ENCODE measurements at places on chromosomes 11 and 22. TPM values are rescaled to one million over a fixed set of nuclear protein-coding genes. Genes with fewer than 3 reads are reported as not detected.

GRCh38 chr22:23684561-23685031 lies 6.2 kb upstream of the RGL4 start:
- no peaks in the 10 kb centered on the region for H3K27me3 ChIP-seq
- no peak overlapping the region for H3K4me3 ChIP-seq
- H3K27ac ChIP-seq = no peak overlapping the region
- no peaks in the 10 kb centered on the region for H3K36me3 ChIP-seq
- no peak for DNase-seq
- H3K4me1 ChIP-seq = no peaks in the 10 kb centered on the region

DNA sequence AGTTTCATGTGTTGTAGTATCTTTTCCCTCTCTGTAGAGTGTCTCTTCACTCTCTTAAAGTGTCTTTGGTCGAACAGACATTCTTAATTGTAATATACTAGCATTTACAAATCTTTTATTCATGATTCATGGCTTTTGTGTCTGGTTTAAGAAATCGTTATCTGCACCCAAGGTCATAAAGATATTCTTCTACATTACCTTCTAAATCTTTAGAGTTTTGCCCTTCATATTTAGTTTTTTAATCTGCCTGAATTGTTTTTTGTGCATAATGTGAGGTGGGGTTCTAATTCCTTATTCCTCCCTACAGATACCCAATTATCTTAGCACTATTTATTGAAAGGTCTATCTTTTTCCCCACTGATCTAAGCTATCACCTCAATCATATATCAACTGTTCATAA lies 9.0 kb upstream of the NNMT start:
- no peaks in the 10 kb centered on the region for H3K4me1 ChIP-seq
- no peak overlapping the region for H3K4me3 ChIP-seq
- no peaks in the 10 kb centered on the region for H3K27me3 ChIP-seq
- no peak for DNase-seq
- H3K36me3 ChIP-seq = no peaks in the 10 kb centered on the region
- H3K27ac ChIP-seq = no peak overlapping the region

- H3K4me3 ChIP-seq = peak overlapping the region; percentile 65
- peaks cover 14% of the 10 kb centered on the region for H3K4me1 ChIP-seq
- peak overlapping the region; percentile 100 for H3K27ac ChIP-seq
- DNase-seq = peak; percentile 49
- no peaks in the 10 kb centered on the region for H3K36me3 ChIP-seq
Observed at GRCh38 chr11:62830904-62831519, 839 bp downstream of the STX5 start.

DNA sequence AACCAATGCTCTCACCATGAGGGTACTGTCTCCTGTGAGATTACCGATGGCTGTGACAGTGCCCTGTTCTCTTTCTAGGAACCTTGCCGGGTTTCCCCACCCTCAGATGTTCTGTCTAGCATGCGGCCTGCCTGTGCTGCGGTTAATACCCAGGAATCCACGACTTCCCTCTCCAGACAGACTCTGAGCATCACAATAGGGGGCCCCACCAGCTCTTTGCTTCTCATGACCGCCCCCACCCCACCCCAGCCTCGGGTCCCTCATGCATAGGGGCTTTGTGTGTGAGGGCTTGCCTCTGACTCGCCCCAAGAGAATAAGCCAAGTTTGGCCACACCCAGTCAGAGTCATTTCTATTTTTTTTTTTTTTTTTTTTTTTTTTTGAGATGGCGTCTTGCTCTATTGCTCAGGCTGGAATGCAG lies 10.3 kb downstream of the PARVG start:
- no peaks in the 10 kb centered on the region for H3K4me1 ChIP-seq
- peak; percentile 23 for DNase-seq
- no peaks in the 10 kb centered on the region for H3K27me3 ChIP-seq
- no peak overlapping the region for H3K4me3 ChIP-seq
- H3K27ac ChIP-seq = no peak overlapping the region
- H3K36me3 ChIP-seq = no peaks in the 10 kb centered on the region

- no peaks in the 10 kb centered on the region for H3K4me1 ChIP-seq
- no peak overlapping the region for H3K4me3 ChIP-seq
- H3K27me3 ChIP-seq = no peaks in the 10 kb centered on the region
Observed at GRCh38 chr11:66418168-66418985, 2.5 kb upstream of the NPAS4 start.

DNA sequence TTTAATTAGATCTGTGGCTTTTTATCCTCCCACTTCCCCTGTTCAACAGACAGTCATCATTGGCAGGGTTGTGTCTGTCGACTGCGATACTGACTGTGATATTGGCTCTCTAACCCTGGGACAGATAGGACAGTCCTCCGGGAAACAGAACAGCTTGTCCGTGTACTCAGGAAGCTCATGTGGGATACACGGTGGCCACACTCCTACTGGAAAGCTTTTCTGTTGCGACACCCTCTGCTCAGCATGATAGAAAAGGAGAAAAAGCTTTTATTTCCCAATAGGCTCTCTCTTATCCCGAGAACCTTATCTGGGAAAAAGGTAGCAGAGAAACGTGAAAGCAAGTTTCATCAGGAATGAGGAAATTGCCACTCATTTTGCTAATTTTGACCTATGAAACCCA lies 60.4 kb upstream of the HSPA8 start:
- H3K36me3 ChIP-seq = no peaks in the 10 kb centered on the region
- no peaks in the 10 kb centered on the region for H3K27me3 ChIP-seq
- DNase-seq = no peak
- no peak overlapping the region for H3K4me3 ChIP-seq
- peaks cover 4% of the 10 kb centered on the region for H3K4me1 ChIP-seq

DNA sequence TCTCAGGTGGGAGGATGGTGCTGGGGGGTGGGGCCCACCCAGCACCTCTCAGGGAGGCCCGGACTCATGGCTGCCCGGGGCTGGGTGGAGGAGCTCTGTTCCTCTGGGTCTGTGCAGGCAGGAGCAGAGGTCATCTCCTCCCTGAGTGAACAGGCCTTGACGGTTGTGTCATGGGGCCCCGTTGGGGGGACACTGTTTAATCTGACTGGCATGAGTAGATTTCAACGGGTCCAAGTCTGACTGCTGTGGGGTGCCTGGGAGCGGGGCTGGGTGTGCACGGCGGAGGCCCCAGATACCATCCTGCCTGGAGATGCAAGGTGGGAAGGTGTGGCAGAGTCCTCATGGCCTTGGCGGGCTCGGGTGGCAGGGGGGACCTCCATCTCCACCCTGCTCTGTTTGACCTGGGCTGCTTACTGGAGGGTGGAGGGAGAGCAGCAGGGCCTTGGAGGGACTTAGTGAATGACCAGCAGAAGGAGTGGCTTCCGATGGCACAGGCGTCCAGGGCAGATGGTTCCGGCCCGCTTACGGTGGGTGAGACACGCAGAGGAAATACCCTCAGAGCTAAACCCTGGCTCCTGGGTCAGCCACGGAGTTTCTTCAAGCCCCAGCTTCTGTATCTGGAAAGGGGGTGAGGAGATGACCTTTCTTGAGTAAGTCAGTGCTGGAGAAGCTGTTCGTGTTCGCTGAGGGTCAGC lies 48.7 kb downstream of the SMIM38 start:
- H3K36me3 ChIP-seq = no peaks in the 10 kb centered on the region
- no peaks in the 10 kb centered on the region for H3K4me1 ChIP-seq
- no peak overlapping the region for H3K4me3 ChIP-seq
- H3K27ac ChIP-seq = no peak overlapping the region
- H3K27me3 ChIP-seq = no peaks in the 10 kb centered on the region

GRCh38 chr11:19218216-19218615 lies 16.4 kb upstream of the CSRP3 start:
- H3K4me3 ChIP-seq = no peak overlapping the region
- no peaks in the 10 kb centered on the region for H3K4me1 ChIP-seq
- no peaks in the 10 kb centered on the region for H3K27me3 ChIP-seq
- DNase-seq = no peak
- H3K27ac ChIP-seq = no peak overlapping the region

DNA sequence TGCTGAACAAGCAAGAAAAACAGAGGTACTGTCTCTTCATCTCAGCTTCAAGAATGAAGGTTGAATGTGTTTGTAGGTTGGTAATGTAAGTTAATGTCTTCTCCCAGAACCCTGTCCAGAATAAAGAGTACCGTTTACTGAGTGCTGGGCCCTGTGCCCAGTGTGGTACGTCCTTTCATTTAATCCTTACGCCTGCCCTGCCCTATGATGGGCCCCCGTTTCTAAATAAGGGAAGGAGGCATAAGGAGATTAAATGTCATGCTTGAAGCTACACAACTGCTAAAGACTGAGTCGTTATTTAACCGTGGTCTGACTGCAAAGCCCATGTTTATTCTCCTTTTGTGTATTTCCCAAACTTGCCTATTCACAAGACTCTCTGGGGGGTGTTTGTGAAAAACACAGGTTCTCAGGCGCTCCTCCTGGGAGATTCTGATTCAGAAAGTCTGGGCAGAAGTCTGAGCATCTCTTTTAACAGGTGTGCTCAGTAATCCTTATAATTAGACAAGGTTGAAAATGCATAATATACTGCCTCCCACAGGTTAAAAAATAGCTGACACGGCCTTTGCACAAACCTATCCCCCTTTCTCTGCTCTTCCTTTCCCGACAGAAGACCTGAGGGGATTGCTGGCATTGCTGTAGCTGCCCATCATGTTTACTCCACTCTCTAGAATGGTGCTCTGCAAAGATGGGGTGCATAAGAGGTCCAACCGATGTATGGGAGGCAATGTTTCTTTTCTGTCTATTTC lies 56.3 kb upstream of the ZBTB44 start:
- no peak for DNase-seq
- H3K27ac ChIP-seq = no peak overlapping the region
- no peaks in the 10 kb centered on the region for H3K27me3 ChIP-seq
- no peaks in the 10 kb centered on the region for H3K4me1 ChIP-seq

The IGSF9B gene
- 22.3 TPM for total RNA-seq

The PTPRCAP gene
- total RNA-seq = 17.3 TPM

The FEN1 gene
- 33.0 TPM for total RNA-seq

The APOL4 gene
- 0.35 TPM for total RNA-seq

The DNAJB13 gene
- 4.4 TPM for total RNA-seq
